Activated naive CD8-positive, alpha-beta T cell treated with anti-CD3 and anti-CD28 coated beads, Interleukin-2, amount 10 ng/mL, durations not matched to agents 7 days and 5 days (primary cell): ENCODE measurements at places on chromosomes 13 and 19.

- no peak for DNase-seq
These were observed 17.4 kb upstream of the NDFIP2 start for GRCh38 chr13:79463604-79464003.

DNA sequence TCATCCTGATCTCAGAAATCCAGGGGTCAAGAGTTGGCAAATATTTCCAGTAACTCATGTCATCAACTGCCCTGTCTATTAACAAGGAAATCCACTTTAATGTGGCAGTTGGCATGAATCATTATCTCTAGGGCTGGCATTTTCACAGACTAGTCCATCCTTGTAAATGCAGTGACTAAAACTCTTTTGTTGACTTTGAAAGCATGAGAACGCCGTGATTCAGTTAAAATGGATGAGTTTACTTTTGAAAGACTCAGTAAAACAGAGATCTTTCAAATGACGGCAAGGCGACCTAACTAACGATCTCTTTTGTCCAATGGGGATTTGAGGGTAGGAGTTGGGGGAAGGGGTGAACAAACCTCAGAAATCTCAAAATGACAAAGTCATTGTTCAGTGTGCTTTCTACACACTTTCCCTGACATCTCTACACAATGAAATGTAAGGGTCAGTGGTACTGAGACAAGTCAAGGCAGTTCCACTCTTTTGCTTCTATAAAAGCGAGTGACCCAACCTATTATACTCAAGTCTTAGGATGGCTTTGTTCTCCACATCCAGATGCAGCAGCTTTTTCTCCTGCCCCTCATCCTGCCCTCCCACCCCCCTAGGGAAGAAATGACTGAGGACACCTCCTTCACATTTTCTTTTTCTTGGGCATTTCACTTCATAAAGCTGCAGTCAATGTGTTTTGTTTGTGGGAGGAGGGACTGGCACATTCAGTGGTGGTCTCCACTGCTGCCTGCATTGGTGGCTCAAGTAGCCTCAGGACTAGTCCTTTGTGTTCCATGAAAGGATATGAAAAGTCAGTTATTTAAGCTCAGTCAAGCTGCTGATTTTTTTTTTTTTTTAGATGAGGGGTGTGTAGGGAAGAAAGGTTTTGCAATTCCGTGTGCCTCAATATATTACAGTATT lies 200.5 kb downstream of the ABCC4 start:
- DNase-seq, result no peak

DNA sequence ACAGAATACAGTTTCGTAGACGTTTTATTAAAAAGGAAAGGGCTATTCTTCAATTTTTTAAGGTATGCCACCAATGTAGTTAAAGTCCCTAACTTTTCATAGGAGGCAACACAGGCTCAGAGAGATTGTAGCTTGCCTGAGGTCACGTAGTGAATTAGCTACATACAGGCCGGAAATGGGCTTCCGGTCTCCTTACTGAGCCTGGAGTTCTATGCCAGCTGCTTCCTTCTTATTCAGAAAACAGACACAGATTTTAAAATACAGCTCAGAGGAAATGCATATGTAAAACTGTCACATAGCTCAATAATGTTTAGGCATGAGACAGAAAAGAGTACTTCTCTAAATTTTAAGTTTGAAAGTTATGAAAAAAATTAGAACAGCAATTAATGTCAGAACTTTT lies 85.4 kb upstream of the TUBA3C start:
- no peak for DNase-seq

- no peak for DNase-seq
These were observed 13.1 kb upstream of the PDE4C start for GRCh38 chr19:18239303-18239702.

DNA sequence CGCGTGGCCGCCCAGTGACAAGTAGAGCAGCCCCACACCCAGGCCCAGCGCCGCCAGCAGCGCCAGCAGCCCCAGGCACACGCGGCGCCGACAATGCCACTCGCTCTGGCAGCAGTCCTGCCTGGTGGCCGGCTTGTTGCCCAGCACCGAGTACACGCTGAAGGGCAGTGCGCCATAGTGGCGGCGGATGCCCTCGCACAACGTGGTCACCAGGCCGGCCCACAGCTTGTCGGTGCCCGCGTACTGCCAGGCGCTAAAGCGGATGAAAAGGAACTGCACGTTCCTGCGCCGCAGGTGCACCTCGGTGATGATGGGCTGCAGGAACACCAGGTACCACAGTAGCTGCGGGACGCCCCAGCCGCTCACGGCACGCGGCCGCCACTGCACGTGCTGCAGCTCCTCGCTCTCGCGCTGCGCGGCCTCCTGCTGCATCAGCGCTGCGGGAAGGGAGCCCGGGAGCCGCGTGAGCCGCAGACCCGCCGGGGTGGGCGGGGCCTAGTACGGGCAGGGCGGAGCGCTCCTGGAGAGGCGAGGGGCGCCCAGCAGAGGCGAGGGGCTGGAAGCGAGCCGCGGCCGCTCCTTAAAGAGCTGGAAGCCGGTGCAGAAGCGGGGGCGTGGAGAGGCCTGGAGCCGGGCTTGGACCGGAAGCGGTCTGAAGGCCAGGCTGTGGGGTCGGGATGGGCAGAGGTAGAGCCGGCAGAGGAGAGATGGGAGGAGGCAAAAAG lies 7.3 kb downstream of the NKPD1 start:
- DNase-seq, result peak; percentile 65

- no peak for DNase-seq
These were observed 153.4 kb downstream of the SOX1 start for GRCh38 chr13:112220296-112220875.

DNA sequence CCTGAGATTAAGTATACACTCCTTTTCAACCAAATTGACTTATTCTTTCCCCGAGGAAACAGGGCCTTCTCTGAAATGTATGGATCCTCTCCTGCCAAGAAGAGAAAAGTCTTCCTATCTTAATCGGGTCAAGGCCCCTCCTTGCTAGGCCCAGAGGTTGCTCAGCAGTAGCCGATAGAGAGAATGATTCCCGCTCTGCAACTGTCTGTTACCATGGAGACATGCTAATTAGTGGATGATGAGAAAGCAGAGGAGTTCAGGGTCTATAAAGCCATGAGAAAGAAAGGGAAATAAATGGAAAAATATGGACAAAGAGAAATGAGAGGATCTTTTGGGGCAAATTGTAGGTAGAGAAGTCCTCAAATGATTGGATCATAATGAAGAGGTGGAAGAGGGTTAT lies 103.5 kb downstream of the POU4F1 start:
- DNase-seq, result no peak

- DNase-seq, result no peak
These were observed 152.5 kb downstream of the GGACT start for GRCh38 chr13:100436099-100436498.

DNA sequence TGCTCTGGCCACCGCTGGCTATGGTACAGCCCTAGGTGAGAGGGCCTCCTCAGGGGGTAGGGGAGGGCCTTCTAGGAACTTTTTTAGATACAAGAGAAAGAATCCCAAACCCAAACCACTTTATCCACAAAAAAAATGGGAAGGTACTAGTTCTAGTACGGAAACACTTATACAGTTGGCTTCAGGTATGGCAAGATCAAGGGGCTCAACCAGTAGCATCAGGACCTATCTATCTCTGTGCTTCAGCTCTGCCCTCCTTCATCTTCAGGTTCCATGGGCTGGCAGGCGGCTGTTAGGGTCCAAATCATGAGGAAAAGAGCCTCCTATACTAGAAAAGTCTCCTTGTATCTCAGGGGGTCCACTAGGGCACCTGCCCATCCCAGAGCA lies 1.8 kb downstream of the MRI1 start:
- no peak for DNase-seq

- peak; percentile 53 for DNase-seq
These were observed 1.8 kb downstream of the ETHE1 start for GRCh38 chr19:43524922-43525835.

DNA sequence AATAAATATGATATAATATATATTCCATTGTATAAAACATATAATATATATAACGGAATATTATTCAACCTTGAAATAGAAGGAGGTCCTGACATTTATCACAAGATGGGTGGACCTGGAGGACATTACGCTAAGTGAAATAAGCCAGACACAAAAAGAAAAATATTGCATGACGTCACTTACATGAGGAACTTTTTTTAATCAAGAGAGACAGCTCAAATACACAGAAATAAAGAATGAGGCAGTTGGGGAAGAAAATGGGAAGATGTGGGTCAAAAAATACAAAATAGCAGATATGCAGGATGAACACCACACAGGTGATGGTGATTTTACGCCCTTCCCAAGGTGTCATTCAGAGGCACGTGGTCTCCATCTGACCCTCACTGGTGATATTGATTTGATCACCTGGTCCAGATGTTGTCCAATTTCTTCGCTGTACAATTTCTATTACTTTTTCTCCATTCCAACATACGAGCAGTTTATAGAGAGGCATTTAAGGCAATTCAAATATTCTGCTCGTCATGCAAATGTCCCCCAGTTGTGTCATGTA lies 513 bp upstream of the ZNF317 start:
- DNase-seq, result no peak

DNA sequence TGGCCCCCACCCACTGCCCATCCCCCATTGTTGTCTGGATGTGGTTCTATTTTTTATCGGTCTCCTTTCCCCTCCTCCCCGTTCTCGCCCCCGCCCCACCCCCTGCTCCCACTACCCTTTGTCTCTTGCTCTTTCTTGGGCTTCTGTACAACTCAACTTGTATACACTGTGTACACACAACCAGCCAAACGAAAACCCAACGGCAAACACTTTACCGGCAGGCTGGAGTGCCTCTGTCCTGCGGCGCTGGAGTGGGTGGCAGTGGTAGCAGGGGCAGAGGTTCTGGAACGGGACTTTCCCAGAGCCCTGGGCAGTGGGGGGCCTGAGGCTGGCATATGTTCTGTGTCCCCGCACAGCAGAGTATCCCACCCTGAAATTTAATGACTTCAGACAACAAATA lies 13.7 kb downstream of the RRAS start:
- no peak for DNase-seq

DNA sequence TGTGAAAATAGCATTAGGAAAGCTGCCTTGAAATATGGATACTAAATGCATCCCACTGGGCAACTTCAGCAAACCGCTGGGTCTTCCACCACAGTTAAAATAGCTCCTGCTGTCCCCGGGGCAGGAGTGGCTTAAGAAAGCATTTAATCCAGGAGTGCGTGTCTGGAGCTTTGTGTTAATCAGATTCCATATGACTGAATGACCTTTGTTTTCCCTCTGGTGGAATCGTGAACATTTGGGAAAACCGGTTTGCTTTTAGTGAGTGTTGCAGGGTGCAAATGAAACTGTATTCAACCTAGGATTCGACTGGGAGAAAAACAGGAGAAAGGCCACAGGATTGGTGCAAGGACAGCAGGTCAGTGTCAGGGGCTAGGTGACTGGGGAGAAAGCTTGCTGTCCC lies 237.6 kb upstream of the MAB21L1 start:
- DNase-seq, result no peak

DNA sequence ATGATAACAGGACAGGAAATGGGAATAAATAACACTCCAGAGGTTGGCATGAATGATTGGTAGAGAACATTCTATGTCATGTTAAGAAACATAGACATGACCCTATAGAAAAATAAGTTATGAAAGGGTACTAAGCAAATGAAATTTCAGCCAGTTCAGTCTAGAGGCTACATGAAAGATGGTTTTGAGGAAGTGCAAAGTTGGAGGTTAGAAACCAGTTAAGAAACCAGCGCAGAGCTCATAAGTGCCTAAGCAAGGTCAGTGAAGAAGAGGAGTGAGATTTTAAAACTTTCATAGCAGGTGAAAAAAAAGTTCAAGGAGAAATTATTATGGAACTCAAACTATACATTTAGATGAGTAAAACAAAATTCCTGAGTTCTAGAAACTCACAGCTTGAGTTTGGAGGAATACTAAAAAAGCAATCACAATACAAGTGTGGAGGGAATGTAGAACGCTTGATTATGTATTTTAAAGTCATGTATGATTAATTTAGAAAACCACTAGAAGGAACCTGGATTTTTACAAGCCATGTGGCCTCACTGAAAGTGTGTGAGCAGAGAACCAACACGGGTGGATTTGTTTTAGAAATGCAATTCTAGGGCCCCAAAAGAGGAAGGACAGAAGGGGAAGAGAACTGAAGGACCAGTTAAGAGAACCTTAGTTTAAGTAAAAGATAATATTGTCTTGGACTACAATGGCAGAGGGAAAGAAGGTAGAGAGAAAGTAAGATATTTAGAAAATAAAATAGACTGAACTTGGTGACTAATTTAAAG lies 162.4 kb downstream of the PCDH20 start:
- no peak for DNase-seq

DNA sequence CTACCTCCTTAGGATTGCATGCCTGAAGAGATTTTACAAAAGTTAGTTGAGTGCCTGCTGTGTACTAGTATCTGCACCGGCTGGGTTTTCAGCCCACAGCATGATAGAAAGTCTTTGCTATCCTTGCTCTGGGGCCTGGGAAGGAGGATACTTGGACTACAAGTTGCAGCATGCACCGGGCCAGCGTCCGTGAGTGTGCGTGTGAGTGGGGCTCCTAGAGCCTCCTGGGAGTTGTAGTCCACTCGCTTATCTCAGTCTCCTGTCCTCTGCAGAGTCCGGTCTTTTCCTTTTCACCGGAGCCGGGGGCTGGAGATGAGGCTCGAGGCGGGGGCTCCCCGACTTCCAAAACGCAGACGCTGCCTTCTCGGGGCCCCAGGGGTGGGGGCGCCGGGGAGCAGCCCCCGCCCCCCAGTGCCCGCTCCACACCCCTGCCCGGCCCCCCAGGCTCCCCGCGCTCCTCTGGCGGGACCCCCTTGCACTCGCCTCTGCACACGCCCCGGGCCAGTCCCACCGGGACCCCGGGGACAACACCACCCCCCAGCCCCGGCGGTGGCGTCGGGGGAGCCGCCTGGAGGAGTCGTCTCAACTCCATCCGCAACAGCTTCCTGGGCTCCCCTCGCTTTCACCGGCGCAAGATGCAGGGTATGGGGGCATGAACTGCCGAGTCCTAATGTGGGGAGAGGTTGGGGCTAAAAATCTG lies 20.6 kb downstream of the BRSK1 start:
- no peak for DNase-seq

- no peak for DNase-seq
These were observed 203.1 kb upstream of the EDNRB start for GRCh38 chr13:78121459-78122348.

GRCh38 chr13:104442536-104442935 lies 1376.3 kb upstream of the SLC10A2 start:
- no peak for DNase-seq

- DNase-seq, result no peak
These were observed 38.5 kb downstream of the FBN3 start for GRCh38 chr19:8110931-8111330.

DNA sequence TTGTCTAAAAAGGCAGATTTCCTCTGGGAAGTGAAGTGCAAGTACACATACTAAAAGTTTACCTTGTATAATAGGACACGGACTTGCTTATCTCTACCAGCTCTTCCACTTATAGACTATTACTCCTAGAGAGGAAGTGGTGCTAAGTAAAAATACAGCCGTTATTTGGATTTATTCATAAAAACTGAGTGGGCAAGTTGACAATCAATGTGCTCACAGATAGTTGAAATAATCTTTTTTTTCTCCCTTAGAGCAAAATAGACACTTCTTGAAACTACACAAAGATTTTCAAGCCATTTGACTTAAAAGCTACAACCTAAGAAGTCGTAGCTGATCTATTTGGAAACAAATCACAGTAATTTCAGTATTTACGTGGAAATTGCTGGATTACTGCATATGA lies 2584.7 kb upstream of the PCDH20 start:
- no peak for DNase-seq
